ENCODE measurements at places on chromosomes 6 and 20.

- DNase-seq: no peak
Observed at GRCh38 chr6:147382945-147383554, 125.4 kb upstream of the SAMD5 start.

GRCh38 chr20:13430346-13431002 lies 208.3 kb downstream of the TASP1 start:
- no peak for DNase-seq

DNA sequence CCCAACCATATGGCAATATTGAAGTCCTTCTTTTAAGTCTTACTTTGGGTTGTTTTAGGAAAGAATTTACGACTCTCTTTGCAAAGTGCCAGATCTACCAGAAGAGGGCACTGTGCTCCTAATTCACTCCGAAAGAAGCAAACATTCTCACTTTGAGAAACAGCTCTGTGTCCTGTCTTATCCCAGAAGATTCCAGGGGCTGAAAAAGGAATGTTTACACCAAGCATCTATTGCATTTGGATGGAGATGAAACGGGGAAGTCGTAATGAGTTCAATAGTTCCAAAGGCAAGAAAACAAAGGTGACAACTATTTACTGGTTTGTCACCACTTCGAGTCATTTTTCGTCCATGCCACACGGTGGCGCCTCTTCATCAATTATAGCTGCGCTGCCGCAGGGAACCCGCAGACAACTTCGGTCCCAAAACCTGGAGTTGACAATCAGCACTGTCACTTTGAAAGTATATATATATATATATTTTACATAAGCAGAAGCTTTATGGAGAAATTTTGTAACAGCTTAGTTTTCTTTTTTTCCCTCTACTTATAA lies 121.6 kb downstream of the MOXD1 start:
- DNase-seq: peak; percentile 81

- DNase-seq: no peak
Observed at GRCh38 chr6:45965792-45966191, 49.9 kb downstream of the CLIC5 start.

- DNase-seq: no peak
Observed at GRCh38 chr6:134199848-134200606, 117.9 kb downstream of the SGK1 start.

DNA sequence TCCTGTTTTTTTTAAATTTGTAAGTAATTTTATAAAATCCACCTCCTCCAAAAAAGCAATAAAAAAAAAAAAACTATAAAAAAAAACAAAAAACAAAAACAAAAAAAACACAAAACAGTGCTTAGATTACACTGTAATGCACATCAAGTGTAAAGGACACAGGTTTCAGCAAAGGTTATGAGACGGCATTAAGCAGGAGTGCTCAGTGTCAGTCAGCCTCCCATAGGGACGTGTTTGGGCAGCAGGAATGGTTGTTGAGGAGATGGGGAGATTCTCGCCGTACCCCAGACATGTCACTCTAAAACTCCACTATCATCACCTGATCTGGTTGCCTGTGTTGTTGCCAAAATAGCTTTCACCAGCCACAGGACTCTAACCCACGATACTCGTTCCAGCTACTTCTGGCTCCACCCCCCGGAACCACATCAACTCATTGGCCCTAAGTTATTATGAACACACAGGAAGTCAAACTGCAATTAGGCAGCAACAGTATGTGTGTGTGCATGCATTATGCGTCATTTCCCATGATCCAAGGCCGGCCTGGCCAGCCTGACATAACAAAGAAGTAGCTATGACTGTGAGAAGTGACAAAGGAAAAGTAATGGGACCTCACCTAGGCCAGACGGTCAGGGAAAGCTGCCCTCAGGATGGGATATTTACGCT lies 28.7 kb downstream of the ECT2L start:
- DNase-seq: no peak

DNA sequence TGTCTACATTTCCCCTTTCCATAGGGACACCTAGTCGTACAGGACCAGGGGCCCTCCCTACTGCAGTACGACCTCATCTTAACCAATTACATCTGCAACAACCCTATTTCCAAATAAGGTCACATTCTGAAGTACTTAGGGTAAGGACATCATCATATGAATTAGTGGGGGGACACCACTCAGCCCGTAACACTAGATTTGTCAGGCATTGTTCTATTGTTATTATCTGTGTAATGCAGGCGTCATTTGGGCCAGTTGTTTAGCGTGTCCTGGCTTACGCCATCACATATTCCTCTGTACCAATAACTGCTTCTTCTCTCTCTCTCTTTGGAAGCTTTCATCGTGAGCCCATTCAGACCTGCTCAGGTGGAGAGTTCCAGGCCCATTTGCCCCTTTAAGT lies 89.3 kb downstream of the CAP2 start:
- no peak for DNase-seq

GRCh38 chr6:90350689-90351554 lies 54.3 kb upstream of the BACH2 start:
- peak; percentile 71 for DNase-seq

DNA sequence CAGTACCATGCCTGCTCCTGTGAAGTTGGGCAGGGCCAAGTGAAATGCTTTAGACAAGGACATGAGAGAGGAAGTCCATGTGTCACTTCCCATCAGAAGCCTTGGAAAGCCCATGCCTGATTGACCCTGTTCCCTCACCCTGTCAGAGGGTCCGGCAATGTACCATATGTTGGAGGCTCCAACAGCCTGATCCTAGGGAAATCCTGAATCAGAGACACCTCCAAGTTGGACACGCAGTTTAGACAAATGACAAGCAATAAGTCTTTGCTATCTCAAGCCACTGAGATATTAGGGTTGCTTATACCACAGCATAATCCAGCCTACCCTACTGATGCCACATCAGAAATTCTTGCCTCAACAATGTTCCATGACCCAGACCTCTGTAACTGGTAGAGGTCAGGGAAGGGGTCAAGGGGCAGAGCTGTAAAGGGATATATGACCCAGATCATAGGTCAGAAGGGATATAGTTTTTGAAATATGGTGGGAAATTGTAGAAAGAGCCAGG lies 174.8 kb downstream of the HACE1 start:
- no peak for DNase-seq

DNA sequence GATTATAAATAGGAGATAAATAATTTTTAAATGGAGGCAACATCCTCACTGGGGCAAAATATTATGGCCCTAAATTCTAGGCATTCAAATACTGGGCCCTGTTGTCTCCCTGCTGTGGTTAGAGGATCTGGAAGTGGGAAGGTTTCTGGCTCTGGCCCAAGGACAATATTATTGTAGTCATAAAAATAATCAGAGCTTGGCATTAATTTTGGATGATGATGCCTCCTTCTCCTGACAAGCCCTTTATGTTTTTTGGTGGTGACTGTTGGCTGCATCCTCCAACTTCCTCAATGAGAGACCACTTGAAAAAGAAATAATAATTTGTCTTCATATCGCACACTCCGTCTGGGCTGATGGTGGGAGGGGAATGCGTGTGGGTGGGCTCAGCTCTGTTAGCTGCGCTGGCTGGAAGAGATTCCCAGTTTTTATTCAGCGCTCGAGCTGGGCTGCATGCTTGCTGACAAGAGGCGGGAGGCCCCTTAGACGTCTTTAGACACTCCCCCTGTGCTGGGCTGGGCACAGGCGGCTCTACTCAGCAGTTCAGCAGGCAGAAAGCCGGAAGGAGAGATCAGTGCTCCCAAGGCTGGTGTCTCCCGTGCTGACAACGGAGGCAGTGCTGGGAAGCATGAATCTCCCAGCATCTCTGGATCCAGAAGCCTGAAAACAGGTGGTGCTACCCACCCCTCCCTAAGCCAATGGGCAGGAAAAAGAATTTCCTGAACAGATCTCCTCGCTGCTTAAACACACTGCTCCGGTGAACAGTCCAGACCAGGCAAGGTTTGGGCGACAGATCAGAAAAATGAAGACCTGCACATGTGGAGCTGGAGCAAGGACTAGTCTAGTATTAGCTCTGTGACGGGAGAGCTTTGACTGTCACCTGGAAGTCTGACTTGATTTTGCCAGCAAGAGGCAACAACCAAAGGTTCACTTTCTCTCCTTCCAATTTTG lies 97.7 kb downstream of the SYCP2 start:
- no peak for DNase-seq

GRCh38 chr6:109006818-109007217 lies 87.8 kb downstream of the SESN1 start:
- no peak for DNase-seq

- no peak for DNase-seq
Observed at GRCh38 chr6:68635706-68636513, 828 bp downstream of the ADGRB3 start.

DNA sequence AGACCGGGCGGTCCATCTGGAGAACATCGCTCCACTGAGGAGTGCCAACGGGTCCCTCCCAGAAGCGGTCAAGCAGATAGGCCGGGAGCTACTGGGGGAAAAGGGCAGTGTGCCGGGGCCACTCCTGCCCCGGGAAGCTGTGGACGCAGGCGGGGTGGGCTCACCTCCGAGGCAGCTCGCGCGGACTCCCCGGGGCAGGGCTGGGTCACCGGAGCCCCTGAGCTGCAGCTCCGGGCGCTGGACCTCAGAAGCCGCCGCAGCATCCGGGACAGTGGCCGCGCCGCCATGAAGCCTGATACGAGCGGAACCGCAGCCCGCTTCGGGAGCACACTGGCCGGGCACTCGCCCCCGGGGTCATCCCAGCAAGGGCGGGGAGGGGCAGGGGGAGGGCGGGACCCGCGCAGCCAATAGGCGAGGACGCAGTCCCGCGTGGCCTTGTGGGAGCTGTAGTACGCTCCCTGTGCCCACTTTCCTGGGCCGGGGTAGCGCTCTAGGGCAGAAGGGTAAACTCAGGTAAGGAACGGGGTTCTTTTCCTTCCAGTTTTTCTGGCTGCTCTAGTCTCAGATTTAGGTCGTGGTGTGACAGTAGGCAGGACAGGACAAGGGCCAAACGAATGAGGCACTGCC lies at the start of gene MOCS1:
MOCS1 (minus strand) TSS at position 332 of the 627 bp plus-strand sequence; CDS start at position 287, 45 bp downstream.
- no peak for DNase-seq

GRCh38 chr20:25035921-25036320 lies 22.0 kb downstream of the ACSS1 start:
- DNase-seq: no peak

All from memory B cell (primary cell).